ENCODE measurements at places on chromosomes 6 and 20.

- DNase-seq: no peak
These were observed 35.6 kb upstream of the DTNBP1 start for GRCh38 chr6:15698471-15698870.

GRCh38 chr20:19083136-19083621 is 129.3 kb upstream of the SLC24A3 start:
- DNase-seq: no peak

- DNase-seq: no peak
These were observed 44.8 kb upstream of the CTAGE9 start for GRCh38 chr6:131755597-131755996.

DNA sequence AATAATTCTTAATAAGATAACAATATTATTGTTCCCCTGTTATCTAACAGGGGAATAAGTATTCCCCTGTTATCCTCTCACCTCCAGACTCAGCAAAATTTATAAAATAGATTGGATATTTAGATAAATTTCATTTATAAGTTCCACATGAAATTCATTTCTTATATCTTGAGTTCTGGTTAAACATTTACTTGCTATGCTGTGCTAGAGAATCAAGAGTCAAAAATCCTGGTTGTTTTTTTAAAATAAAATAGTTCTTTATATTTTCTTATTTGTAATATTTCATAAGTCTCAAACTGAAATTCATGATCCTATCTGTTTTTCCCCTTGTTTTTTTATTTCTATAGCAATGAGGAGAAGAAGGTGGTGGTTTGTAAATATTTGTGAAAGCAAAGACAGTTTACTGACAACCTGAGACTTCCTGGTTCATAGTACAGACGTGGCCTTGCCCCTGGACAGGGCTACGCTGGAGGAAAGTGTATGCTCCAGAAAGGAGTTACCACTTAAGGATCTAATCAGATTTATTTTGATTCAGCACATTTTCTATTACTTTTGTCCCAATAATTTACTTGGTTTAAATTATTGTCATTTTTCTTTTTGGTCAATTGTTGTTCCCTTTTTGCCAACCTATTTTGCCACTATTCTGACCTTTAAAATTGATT is 37.8 kb upstream of the MARCKS start:
- DNase-seq: no peak

DNA sequence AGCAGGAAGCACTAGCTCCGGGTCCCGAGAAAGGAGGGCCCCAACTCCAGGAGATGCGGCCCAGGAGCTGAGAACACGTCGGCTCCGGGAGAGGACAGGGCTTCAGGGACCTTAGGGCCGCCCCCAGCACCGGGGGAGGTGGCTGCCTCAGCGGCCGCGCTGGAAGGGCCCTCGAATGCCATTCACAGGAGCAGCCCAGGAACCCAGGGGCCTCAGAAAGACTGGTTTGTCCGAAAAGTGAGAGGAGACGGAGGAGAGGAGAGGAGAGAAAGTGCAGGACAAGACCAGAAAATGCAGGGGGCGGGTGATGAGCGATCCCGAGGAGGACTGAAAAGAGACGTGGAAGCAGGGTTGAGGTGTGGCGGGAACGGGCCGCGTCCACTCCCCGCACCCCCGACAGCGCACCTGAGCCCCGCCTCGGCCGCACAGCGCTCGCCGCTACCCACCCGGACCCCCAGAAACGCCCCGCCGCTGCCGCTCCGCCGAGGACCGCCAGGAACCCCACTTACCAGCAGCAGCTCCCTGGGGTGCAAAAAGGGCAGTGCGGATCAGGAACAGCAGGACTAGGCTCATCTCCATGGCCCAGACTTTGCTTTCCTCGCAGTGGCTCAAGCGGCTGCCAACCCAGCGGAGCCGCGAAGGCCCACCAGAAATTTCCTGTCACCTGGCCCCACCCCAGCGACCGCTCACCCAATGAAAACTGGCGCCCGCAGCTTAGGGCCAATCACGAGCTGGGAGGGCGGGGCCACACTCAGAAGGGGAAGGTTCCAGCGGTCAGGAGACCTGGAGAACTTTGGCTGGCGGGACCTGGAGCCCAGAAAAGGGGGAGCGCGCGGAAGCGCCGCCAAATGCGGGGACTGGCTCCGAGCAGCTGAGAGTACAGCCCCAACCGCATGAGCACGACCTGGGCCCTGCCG is 25.4 kb downstream of the HLA-F start:
- peak; percentile 85 for DNase-seq

DNA sequence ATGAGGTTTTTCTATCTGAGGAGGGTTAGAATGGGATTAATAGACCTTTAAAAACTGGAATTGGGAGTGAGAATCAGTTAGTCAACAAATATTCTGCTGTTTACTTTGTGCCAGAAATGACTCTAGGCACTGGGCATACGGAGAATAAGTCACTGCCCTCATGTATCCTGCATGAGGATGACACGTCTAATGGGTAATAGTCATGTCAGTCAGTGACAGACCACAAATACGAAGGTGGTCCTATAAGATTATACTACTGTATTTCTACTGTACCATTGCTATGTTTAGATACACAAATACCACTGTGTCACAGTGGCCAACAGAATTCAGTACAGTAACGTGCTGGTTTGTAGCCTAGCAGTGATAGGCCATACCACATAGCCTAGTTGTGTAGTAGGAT is 30.7 kb downstream of the ZFAND3 start:
- no peak for DNase-seq

DNA sequence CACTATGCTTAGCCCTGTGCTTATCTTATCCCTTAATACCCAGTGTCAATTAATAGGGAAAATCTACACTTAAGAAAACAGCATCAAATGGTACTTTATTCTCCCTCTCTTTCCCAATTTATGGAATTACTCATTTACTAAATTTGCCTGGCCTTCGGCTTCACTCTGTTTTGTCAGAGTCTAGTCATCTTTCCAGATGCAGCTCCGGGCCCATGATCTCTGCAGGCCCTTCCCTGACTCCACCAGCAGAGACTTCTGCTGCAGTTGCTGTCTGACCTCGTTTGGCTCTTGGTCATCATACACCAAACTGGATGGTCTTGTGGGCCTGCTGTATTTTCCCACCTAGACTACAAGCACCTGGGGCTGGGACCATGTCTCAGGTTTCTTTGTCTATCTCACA is 27.4 kb downstream of the MRS2 start:
- DNase-seq: no peak

- no peak for DNase-seq
These were observed 6.5 kb upstream of the PREX1 start for GRCh38 chr20:48834278-48834677.

DNA sequence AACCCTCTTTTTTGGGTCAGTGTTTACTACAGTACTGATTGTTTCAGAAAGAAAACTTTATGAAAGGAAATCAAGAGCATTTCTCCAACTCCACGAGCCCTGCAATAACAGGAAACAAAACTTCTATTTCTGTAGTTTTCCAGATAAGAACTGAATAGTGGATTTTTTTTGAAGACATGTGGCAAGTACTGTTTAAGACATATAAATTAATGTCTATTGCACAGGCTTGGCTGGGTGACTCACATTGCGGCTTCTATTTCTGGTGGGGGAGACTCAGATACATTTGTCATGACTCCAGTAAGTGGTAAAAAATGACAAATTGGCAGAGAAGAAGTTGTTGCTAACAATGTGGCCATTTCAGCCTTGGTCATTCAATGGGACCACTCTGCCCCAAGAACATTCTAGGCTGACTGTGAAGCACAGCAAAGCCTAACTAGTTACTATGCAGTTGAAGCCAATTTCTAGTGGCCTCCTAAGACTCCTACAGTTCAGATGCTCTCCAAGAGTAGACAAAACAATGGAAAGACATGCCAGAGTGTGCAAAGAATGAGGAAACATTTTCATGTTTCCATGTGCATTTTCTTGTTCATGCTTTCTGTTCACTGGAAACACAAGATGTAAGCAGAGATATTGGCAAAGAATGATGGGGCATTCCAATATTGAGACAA is 200.9 kb downstream of the EDN1 start:
- no peak for DNase-seq

DNA sequence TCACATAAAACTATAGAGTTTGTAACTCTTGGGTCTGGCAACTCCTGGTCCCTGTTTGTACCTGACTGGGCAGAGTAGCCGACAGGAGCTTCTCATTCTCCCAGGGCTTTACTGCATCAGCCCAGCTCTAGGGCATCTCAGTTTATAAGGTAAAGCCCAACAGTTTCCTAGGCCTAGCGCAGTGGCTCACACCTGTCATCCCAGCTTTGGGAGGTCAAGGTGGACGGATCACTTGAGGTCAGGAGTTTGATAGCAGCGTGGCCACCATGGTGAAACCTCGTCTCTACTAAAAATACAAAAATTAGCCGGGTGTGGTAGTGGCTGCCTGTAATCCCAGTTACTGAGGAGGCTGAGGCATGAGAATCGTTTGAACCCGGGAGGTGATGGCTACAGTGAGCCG is 47.8 kb downstream of the ATP9A start:
- DNase-seq: no peak

- DNase-seq: no peak
These were observed 30.3 kb upstream of the AFDN start for GRCh38 chr6:167796192-167796981.

- no peak for DNase-seq
These were observed 35.3 kb downstream of the FOXP4 start for GRCh38 chr6:41581381-41581991.

- DNase-seq: no peak
These were observed 36.5 kb upstream of the RFPL4B start for GRCh38 chr6:112310439-112311125.

- DNase-seq: no peak
These were observed 394.4 kb downstream of the CDH26 start for GRCh38 chr20:60352596-60352995.

GRCh38 chr20:5980720-5981538 is 30.5 kb downstream of the MCM8 start:
- no peak for DNase-seq

DNA sequence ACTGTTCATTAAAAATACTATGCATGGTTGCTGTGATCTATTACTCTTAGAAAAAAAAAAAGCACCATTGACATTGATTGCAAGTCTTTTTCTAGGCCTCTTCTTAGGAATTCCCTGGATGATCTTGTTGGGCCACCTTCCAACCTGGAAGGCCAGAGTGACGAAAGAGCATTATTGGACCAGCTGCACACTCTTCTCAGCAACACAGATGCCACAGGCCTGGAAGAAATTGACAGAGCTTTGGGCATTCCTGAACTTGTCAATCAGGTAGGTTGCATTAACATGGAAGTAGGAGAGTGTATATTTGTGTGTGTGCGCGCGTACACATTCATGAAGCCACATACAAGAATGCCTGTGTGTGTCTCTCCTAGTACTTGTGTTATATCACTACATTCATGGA is 140.4 kb downstream of the NCOA3 start:
- no peak for DNase-seq

DNA sequence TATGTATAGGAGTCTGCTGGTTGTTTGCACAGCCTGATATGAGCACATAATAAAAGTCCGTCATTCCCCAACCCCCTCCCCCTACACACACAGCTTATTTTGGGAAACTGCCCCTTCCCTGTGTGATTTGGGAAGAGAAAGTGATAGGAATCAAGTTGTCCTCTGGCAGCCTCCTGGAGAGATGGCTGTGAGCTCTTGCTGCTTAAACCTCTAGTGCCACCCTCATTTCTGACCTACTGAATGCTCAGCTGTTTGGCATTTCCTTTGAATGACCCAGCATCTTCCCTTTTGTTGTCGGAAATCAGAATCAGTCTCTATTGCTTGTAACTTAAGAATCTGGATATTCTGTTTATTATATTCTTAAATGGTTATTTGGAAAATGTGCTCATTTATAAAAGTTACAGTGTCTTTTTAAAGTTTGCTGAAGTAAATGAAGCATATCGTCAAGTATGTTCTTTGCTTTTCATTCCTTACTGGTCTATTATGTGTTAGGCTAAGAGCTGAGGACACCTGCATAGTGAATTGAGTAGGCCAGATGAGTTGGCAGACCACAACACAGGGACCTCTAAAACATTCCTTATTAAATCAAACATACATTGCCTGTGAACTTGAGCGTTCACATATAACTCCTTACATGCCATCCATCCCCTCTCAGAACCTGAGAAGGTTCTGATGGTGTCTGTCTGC is 5.5 kb downstream of the RWDD2A start:
- no peak for DNase-seq

GRCh38 chr6:43334466-43335095 is 26.0 kb upstream of the CRIP3 start:
- peak; percentile 18 for DNase-seq

DNA sequence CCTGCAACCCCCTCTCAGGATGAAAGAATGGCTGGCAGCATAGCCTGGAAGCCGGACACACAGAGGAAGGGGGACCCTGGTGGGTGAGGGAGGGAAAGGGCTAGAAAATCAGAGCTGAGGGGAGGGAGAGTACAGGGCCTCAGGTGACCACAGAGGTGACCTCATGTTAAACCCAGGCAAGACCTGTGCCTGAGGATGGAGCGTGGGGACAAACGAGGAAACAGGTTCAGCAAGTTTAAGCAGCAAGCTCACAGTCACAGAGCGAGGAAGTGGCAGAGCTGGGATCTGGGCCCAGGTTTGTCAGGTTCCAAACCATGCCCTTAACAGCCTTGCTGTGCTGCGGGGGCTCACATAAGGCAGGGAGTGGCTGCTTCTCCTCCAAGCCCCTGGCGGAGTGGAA is 4.0 kb upstream of the BPI start:
- no peak for DNase-seq

DNA sequence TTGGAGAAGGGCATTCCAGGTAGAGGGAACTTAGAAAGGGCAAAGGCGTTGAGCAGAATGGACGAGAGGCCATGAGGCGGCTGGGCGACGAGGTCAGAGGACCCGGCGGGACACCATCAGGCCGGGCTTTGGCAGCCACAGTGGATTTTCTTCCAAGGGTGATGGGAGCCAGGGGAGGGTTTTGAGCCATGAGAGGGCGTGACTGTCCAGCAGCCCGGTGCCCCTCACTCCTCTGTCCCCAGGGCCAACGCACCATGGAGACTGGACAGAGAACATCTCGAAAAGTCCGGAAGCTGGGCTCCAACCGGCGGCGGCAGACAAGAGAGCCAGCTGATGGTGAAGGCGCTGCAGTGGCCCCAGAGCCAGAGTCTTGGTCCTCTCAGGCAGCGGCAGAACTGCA is 6.4 kb downstream of the RAB44 start:
- DNase-seq: no peak

GRCh38 chr6:158834675-158835385 is 15.7 kb upstream of the EZR start:
- no peak for DNase-seq

DNA sequence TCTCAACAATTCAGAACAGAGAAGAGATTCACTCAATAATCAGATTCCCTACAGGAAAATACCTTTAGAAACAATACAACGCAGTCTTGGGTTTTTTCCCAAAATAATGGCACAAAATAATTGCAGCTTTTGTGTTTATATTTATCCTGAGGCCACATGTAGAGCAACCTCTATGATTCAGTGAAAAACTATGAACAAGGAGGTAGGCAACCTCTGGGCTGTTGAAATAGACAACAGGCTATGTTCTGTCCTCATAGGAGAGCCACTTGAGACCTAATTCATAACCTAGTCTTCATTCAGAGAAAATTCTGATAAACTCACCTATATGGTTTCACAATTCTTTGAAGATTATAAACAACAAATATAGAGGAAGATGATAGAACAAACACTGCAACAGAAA is 118.3 kb downstream of the KHDC1L start:
- DNase-seq: no peak

- no peak for DNase-seq
These were observed 3.9 kb upstream of the PHACTR3 start for GRCh38 chr20:59600472-59600871.

- DNase-seq: no peak
These were observed 24.7 kb downstream of the RCAN2 start for GRCh38 chr6:46466570-46466969.
